ENCODE measurements at places on chromosomes 11 and 22.
A peak's percentile ranks its signal among the peaks of the same experiment; 100 is the strongest.

DNA sequence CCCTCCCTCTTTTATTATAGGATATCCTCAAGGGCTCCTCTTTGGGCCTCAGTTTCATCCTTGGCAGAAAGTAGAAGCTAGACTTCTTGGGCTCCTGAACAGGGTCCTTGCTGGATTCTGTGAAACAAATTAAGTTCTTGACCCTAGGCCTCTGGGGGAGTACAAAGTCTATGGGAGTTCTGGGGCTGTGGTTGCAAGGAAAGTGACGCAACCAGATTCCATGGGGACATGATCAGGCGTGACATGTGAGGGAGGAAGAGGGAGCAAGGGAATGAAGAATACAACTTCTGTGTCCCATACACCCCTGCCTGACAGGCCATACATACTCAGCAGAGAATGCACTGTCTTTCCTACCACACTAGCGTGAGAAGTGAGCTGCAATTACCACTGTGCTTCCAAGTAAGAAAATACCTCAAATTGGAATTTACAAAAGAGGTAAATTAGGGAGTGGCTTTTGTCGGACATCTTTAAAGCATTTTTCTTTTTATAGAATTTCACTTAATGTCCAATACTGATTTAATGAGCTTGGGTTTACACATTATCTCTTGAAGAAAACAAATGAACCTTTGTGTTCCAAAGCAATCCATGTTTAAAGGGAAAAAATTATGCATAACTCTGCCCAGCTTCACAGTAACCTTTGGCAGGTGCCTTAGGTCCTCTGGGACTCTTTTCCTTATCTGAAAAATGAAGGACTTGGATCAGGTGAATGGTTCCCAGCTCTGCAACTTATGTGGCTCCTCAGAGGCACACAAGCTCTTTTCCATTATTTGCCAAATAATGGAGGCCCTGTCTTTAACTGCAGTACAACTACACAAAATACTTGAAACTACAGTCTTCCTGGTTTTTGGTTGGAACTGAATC is 38.9 kb downstream of the LIMK2 start:
- DNase-seq: no peak

DNA sequence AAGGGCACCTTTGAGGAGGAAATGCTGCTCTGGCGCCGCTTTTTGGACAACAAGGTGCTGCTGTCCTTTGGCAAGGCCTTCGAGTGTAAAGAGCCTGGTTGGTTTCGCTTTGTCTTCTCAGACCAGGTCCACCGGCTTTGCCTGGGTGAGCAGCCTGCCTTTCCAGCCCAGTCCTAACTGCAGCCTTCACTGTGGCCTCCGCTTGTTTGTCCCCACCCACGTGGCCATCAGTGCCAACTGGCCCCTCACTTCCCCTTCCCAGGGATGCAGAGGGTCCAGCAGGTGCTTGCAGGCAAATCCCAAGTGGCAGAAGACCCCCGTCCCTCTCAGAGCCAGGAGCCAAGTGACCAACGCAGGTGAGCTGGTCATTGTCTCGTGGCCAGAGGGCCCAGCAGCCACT is 12.0 kb upstream of the EXT2 start:
- DNase-seq: no peak

DNA sequence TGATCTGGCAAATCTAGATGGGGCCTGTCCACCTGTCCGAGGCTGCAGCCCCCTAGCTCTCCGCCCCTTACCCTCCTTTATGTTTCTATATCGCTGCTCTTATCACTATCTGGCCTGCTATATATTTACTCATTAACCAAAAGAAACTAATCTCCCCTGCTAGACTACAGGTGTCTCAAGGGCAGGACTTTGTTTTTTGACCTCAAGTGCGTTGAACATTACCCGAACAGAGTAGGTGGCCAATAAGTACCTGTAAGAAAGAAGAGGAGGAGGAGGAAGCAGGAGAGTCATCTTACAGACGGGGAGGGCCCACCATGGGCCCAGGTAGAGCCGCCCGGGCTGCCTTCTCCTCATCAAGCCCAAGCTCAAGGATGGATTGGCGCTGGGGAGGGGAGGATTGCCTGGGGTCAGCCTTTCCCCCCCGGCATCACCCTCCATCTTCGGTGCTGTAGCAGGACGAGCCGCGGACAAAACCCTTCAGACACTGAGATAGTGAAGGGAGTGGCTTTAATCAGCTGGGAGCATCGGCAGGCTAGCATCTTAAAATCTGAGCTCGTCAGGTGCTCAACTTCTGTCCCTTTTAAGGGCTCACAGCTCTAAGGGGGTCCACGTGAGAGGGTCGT is 1.2 kb upstream of the P2RY6 start:
- DNase-seq: no peak

- DNase-seq: no peak
Measured at GRCh38 chr22:23772649-23773473, at the start of gene MMP11. Gene MMP11 (plus strand): TSS chr22:23772849. CDS start chr22:23772871, 22 bp downstream.

DNA sequence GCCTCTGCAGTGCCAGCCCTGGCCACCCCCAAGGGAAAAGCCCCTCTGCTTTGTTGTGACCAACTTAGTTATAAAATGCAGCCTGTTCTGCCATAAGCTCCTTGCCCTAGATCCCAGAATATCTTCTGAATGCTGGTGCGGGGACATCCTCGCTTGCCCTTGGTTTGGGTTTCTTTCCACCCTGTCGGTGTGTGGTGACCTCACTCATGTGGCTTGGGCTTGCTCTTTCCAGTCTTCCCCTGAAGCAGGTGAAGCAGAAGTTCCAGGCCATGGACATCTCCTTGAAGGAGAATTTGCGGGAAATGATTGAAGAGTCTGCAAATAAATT is 16.7 kb downstream of the CLDN5 start:
- no peak for DNase-seq

DNA sequence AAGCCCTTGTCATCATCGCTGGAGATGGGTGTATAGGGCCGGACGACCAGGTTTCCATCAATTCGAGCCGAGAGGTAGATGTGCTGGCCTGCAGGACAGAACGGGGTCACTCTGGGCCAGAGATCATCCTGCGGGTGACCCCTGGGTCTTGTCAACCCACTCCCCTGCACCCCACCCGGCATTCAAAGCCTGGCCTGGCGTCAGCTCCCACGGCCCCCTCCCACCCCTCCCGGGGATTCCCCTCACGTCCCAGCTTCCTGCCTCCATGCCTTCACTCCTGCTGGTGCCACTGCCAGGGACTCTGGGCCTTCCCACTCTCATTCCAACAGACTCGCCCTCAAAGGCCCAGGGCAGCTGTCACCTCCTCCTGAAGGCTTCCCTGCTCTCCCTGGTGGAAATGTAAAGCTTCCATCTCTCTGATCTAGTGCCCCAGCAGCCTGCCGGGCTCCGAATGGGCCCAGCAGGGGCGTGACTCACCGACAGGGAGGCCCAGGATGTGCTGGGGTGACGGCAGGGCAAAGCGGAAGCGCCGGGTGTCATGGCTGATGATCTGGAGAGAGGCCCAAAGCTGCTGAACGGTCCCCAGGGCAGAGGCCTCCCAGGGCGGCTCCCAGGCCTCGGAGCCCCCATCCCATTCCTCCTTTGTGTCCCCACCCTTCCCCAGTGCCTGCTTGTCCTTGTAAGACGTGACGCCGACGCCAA is 9.3 kb downstream of the ATP5MGL start:
- no peak for DNase-seq

DNA sequence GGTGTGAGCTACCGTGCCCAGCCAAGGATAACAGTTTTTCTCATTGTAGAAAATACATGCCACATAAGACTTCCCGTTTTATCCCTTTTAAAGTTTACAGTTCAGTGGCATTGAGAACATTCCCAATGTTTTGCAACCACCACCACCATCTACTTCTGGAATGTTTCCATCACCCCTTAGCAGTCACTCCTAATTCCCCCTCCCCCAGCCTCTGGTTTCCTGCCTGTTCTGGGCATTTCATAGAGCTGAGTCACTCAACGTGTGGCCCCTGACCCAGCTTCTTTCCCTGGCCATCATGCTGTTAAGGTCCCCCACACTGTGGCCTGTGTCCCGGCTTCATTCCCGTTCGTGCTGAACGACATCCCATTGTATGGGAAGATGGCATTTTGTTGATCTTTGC is 30.7 kb downstream of the FGF4 start:
- no peak for DNase-seq

GRCh38 chr11:13972043-13972910 is 9.8 kb downstream of the SPON1 start:
- no peak for DNase-seq

GRCh38 chr11:131504199-131504949 is 134.0 kb downstream of the NTM start:
- DNase-seq: no peak

DNA sequence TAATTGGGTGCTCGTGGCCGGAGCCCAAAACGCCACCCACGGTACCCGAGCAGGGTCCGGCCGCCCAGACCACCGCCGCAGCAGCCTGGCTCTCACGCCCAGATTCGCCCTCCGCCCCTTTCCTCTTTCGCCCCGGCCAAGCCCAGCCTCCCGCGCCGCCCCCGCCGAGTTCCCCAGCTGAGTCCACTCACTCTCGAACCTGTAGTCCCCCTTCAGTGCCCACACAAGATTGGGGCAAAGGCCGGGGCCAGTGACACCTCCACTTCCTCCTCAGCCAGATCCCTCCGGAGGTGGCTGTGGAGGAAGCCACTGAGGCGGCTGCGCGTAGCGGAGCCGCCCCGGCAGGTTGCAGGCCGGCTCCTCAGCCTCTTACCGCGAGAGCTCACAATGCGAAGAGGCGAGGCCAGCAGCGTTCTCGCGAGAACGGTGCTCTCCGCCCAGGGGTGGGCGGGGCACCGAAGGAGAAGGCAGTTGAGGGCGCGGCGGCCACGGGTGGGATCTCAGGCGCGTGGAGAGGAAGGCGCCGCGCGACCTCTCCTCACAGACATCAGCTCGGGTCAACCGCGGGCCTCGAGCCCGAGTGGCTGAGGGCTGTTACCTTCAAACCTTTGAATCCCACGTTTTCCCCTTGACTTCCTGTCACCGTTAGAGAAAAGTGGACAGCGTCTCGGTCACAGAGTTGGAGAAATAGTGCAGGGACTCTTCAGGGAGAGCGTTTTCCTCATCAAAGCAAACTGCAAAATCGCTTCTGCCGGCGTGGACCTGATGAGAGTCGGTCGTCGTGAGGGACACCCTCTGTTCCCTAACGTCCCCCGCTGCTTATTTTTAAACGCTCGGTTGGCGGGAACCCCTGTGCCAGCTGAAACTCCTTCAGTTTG is at the start of gene BTBD10:
BTBD10 (minus strand) TSS at position 322 of the 878 bp plus-strand sequence. CDS start 18,098 bp downstream, outside the sequence.
- DNase-seq: peak; percentile 96

GRCh38 chr11:1549338-1550330 is 22.4 kb downstream of the DUSP8 start:
- no peak for DNase-seq

- no peak for DNase-seq
Measured at GRCh38 chr22:24443668-24444067, 16.3 kb downstream of the ADORA2A start.

DNA sequence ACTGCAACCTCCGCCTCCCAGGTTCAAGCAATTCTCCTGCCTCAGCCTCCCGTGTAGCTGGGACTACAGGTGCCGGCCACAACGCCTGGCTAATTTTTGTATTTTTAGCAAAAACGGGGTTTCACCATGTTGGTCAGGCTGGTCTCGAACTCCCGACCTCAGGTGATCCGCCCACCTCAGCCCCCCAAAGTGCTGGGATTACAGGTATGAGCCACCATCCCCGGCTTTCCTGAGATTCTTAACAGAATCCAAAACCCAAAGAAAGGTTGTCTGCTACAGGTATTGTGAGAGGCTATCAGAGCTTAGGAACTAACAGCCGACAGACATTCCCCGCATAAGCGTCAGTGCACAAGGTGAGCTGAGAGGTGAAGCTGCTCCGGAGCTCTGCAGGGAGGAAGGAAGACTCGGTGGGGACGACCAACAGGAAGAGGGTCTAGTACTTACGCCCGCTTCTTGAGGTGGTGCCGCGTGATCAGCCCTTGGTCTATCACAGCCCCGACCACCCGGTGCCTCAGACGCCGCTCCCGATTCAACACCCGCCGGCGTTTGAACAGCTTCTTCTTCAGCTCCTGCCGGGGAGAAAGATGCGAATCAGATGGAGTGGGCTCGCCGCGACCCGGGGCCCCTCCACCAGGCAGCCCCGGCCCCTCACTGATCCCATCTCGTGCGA is 470 bp downstream of the C11orf98 start:
- peak; percentile 33 for DNase-seq

- no peak for DNase-seq
Measured at GRCh38 chr11:29119707-29120618, 896.9 kb downstream of the KCNA4 start.

- no peak for DNase-seq
Measured at GRCh38 chr11:3006505-3007260, 14.6 kb upstream of the NAP1L4 start.

- DNase-seq: peak; percentile 83
Measured at GRCh38 chr11:67293090-67293489, 4.0 kb downstream of the ANKRD13D start.

DNA sequence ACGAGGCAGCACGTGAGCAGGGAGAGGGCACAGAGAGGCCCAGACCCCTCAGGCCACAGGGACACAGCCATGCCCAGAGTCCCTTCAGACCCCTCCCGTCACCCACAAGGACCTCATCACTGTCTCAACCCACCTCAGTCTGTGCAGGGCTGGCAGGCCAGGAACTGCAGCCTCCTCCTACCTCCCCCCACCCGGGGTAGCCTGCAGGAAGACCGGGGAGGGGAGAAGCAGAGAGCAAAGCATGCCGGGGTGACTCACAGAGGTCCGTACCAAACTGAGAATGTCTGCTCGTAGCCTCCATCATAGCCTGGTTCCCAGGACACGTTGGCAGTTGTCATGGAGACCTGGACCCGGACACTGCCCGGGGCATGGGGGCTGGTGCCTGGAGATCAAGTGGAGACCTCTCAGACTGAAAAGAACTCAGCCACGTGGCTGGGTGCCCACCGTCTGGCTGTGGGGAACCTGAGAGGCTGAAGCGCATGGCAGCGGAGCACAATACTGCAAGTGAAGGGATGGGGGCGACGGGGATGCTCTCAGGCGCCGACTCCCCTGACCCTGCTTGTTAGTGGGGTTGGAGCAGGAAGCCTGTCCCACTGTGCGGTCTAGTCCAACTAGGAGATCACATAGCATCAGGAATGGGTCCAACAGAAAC is 27.2 kb downstream of the IGSF9B start:
- no peak for DNase-seq

- no peak for DNase-seq
Measured at GRCh38 chr22:28882545-28882877, 861 bp upstream of the ZNRF3 start.

- no peak for DNase-seq
Measured at GRCh38 chr11:11937957-11938356, 70.5 kb downstream of the DKK3 start.

DNA sequence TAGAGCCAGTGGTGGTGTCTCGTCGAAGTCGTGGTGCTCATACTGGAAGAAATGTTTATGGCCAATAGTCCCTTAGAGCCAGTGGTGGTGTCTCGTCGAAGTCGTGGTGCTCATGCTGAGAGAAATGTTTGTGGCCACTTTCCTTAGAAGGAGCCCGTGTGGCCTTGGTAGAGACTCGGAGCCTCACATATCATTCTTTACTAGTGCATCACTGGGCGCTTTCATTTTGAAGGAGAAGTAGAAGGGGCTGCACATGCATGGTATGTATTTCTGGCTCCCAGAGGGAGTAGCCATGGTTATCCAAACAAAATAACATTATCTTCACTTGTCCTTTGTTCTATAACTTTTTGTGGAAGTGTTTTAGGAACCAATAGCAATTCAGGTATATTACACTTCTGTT is 69.5 kb downstream of the JAM3 start:
- DNase-seq: no peak

All from CD14-positive monocyte (primary cell).